Activated T-helper 1 cell treated with Interleukin-2 at 50 U/mL for 16 hours (primary cell): ENCODE measurements at places on chromosomes 3 and 15.

DNA sequence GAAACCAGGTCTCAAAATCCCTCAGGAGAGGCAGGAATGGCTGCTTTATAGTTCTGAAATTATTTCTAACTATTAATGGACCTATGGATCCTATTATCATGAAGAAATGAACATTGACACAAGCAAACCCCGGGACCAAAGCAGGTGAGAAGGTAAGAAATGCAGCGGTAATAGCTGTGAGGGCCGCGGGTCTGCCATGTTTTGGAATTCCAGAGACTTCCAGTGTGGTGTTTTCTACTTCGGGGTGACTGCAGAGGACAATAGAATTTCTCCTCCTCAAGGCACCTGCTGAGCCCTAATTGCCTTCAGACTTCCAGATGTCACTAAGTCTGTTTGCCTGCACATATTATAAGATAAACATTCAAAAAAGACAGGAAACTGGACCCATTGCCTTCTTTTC lies 437.4 kb downstream of the GABRG3 start:
- no peak for DNase-seq

GRCh38 chr3:65326574-65326973 lies 638.8 kb upstream of the ADAMTS9 start:
- DNase-seq: no peak

- no peak for DNase-seq
Observed at GRCh38 chr3:190017521-190018288, 103.0 kb downstream of the P3H2 start.

- no peak for DNase-seq
Observed at GRCh38 chr3:9196020-9196419, 53.4 kb downstream of the SRGAP3 start.

DNA sequence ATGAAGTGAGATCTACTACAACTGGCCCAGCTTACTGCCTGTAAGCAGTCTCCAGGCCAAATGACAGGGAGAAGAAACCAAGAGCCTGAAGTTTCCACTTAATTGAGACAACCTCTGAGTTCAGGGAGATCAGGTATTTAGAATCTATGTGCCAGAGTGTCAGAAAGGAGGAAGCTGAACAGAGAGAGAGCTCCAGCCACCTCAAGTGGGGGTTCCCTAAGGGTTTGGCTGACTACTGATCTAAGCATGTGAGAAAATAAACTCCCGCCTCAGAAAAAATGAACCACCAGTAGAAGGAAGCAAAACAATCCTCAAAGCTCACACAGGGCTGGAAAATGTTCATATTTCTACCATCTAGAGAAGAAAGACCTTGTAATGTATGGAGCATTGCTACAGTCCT lies 25.0 kb downstream of the ADAM10 start:
- no peak for DNase-seq

DNA sequence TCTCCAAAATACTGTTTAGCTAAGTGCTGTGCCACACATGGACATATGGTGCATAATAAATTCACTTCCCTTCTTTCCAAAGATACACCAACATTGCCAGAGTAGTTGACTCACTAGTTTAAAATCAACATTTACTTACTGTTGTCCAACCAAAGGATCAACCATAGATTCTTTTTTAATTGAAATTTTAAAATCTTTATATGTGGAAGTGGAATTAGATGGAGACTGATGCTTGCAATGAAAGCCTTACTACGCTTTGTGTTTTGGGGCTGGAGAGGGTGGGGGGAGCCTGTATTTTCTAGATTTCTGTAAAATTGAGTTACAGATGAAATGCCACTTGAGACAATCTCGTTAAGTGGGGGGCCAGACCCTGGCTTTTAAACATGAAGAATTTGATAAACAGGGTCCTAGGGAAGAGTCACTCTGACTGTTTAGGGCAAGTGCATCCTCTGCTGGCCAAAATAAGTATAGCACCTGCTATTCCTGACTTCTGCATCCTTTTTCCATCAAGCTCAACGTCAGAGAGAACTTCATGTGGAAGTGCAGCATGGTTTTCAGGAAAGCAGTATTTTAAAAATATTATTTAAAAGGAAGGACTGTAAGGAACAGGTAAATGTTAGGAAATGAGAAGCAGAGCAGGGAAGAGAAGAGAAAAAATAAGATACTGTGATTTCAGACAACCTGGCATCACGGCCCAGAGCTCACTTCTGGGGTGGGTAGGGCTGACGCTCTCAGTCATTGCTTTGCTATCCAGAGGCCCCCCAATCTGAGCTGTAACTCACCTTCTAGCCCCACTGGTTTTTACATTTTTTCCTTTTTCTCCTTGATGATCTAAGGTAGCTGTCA lies 76.7 kb downstream of the BOC start:
- no peak for DNase-seq

DNA sequence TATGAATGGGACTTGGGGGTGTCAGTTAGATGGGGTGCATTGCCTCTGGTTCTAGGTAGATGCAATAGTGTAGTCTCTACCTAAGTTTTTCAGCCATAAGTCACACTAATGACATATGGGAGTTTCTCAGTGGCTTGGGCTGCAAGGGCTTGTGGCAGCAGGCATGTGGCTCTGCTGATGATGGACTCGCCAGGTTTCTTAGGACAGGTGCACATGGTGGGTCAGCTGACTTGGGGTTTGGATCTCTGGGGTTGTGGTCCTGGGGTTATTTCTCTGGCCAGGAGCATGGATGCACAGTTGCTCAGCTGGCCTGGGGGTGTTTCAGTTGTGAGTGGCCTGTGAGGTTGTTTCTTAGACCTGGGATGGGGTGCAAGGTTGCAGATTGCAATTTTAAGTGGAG lies 120.0 kb upstream of the DCBLD2 start:
- DNase-seq: no peak

DNA sequence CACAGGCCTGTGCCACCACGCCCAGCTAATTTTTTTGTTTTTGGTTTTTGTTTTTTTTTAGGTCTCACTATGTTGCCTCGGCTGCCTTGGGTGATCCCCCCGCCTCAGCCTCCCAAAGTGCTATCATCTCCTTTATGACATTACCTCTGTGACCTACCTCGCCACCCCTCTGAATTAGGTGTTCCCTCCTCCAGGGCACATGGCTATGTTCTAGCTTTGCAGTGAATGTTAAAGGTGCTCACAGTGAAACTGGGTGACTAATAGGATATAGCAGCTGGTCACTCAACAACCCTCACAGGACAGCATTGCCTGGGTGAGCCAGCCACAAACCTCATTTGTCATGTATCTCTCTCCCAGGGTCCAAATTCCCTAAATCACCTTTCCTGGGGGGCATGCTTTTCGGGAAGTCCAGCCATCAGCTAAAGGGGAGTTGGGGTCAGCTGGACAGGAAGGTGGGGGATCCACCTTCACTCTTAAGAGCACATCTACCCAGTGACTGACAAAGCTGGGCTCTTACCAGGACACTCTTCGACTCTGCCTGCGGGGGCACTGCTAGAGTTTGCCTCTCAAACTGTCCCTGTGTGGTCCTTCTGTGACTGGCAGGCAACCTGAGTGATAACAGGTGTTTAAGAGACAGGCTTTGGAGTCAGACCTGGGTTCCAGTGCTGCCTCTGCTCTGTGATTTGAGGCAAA lies 1.6 kb upstream of the TTLL3 start:
- DNase-seq: peak; percentile 23

DNA sequence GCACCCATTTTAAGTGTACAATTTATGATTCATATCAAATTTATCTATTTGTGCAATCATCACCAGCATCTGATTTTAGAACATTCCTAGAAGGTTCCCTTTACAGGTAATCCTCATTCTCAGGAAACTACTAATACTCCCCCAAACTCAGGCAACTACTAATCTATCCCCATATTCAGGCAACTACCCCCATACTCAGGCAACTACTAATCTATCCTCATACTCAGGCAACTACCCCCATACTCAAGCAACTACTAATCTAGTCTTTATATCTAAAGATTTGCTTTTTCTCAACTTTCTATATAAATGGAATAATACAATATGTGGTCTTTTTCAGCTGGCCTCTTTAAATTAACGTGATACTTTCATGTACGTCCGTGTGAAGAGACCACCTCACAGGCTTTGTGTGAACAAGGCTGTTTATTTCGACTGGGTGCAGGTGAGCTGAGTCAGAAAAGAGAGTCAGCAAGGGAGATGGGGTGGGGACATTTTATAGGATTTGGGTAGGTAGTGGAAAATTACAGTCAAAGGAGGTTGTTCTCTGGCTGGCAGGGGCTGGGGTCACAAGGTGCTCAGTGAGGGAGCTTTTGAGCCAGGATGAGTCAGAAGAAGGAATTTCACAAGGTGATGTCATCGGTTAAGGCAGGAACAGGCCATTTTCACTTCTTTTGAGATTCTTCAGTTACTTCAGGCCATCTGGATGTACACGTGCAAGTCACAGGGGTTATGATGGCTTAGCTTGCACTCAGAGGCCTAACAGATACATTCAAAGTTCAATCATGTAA lies 1444.5 kb upstream of the CADM2 start:
- DNase-seq: no peak

DNA sequence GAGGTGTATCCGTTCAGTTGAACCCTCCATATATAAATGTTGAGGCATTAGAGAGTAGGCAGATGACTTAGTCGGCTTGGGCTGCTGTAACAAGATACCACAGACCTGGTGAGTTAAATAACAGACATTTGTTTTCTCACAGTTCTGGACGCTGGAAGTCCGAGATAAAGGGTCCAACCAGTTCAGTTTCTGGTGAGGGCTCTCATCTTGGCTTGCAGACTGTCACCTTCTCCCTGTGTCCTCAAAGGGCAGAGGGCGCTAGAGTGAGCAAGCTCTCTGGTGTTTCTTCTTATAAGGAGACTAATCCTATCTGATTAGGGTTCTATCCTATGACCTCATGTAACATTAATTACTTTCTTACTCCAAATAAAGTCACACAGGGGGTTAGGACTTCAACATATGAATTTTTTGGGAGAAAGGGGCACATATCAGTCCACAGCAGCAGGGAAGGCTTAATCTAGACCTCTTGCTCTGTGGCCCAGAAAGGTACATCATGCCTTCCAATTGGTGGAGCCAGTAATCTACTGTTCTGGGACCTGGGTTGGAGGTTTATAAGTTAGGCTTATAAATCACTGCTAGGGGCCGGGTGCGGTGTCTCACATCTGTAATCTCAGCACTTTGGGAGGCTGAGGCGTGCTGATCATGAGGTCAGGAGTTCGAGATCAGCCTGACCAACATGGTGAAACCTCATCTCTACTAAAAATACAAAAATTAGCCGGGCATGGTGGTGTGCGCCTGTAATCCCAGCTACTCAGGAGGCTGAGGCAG lies 26.3 kb upstream of the SLC28A2 start:
- DNase-seq: no peak

- no peak for DNase-seq
Observed at GRCh38 chr3:137514853-137515252, 249.3 kb upstream of the SOX14 start.

DNA sequence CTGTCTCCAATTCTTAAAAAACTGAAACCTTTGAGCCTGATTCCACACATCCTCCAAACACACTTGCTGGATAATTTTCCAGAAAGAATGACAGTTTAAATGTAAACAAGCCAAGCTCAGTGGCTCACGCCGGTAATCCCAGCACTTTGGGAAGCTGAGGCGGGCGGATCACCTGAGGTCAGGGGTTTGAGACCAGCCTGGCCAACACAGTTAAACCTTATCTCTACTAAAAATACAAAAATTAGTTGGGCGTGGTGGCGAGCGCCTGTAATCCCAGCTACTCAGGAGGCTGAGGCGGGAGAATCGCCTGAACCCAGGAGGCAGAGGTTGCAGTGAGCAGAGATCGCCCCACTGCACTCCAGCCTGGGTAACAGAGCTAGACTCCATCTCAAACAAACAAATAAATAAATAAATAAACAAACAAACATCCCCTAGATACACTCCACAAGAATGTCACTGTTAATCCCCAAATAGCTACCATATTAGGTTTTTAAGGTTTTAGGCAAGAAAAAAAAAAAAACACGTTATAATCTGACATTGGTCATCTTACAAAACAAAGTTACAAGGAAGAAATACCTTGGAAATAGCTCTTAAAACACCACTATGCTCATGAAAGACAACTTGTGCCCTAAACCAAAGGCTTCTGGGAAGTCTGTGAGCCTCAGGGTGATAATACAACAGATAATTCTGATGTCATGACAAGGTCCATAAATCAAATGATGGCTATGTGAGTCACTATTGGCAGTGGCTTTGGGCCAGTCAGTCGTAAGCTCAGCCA lies 13.2 kb downstream of the TNIK start:
- DNase-seq: no peak

DNA sequence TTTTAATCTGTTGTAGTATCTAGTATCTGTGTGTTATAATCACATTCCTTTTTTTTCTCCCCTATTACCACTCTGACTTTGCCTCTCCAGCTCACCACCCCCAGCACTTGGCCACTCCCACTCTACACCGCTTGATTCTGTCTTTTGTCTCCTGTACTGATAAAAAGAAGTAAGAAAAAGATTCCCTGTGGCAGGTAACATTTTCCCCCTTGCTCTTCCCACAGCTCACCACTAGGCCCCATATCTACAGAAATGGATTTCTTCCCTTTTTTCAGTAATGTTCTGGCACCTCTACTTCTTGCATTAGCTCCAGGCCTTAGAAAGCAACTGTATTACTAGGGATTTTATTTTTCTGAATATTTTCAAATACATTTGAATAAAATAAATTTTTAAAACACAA lies 25.6 kb downstream of the KCNH8 start:
- no peak for DNase-seq

DNA sequence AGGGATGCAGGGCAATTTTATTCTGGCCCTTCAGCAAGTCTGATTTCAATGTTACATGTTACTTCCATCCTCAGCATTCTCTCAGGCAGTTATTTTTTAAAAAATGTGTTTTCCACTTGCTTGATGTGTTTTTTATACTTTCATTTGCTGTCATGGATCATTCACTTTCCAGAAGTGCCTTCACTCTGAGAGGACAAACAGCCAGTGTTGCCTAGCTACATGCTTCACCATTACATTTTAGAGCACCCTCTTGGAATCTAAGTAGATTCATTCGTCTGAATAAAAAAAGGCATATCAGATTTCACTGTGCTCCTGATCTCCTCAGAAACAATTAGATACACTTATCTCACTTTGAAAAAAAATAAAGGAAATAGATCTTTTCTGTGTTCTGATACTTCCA lies 93.6 kb upstream of the POU1F1 start:
- DNase-seq: no peak

- DNase-seq: no peak
Observed at GRCh38 chr3:33237439-33237838, 18.8 kb upstream of the SUSD5 start.

- DNase-seq: peak; percentile 10
Observed at GRCh38 chr15:42056934-42057798, 36.3 kb upstream of the PLA2G4E start.

DNA sequence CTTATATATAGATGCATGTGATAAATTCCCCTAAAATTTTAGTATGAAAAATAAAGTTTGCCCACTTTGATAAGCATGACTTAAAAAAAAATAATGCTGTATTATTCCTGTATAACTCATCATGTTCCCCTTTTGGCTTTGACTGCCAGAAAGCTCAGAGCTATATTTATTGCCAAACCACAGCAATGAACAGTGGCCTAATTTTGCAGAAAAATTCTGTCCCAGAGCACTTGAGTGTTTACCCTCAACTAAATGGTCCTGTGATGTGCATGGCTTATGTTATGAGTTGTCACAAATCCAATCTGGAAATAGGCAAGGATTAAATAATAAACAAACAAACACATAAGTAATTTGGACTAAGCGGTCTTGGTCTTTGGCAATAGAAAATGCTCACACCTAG lies 276.7 kb downstream of the SLC9A9 start:
- DNase-seq: no peak

GRCh38 chr3:33186524-33187367 lies 31.9 kb downstream of the SUSD5 start:
- DNase-seq: no peak

- DNase-seq: no peak
Observed at GRCh38 chr15:33152502-33153109, 41.9 kb downstream of the FMN1 start.
